ENCODE measurements at places on chromosomes 16 and 17.

- DNase-seq, result no peak
Observed at GRCh38 chr16:48194828-48195556, 39.2 kb upstream of the ABCC12 start.

GRCh38 chr17:64009571-64010402 is 10.6 kb downstream of the ICAM2 start:
- DNase-seq, result no peak

DNA sequence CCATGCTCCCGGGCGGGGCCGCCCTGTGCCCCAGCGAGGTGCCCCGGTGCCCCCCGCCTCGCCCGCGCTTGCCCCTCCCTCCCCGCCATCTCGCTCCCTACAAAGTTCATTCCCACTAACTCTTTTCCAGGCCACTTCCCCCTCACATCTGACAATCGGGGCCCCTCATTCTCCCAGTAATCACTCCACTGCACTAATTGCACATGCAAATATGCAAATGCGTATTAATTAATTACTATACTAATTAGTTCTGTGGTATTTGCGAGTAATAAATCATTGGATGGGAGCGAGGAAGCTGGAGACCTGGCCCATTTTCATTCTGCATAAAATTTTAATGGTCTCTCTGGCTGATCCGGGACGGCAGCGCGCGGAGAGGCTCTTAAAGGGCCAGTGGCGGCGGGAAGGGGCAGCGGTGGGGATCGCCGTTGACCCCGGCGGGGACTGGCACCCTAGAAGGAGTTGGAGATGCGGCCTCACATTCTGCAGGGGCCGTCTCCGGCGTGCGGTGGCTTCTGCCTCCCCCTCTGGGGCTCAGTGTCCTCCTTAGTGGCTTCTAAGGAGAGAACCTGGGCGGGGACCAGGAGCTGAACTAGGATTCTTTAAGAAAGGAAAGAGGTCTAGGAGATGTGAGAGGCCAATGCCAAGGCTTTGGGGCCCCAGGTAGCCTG is 8.4 kb upstream of the PPP1R1B start:
- DNase-seq, result no peak

DNA sequence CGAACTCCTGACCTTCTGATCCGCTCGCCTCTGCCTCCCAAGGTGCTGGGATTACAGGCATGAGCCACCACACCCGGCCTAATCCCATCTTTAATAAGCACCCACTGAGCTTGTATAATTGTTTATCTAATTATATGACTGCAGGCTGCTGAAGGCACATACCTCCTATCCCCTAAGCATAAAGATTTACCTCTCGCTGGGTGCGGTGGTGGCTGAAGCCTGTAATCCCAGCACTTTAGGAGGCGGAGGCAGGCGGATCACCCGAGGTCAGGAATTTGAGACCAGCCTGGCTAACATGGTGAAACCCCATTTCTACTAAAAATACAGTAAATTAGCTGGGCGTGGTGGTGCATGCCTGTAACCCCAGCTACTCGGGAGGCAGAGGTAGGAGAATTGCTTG is 20.1 kb upstream of the YWHAE start:
- DNase-seq, result no peak

DNA sequence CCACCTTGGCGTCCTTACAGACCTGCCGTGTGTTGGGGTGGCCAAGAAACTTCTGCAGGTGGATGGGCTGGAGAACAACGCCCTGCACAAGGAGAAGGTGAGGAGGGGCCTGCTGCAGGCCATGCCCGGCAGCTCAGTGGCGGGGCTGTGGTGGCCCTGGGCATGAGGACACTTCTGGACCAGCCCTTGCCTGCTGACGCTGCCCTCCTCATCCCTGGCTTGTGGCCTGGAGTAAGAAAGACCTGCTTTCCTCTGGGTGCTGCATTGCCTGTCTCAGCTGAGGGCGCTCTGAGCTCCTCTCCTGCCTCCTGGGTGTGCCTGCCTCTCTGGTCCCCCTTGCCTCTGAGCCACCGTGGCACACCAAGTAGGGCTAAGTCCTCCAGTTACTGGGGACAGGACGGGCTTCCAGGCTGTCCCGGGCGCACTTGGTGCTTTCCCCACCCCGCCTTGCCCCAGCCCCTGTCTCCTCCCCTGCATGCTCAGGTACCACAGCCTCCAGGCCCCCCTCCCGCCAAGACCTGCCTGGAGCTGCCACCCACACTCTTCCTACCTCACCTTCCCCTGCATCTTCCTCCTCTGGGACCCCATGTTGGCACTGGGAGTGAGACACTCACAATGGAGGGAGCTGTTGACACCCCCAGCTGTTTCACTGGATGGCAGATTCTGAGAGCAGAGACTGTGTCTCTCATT is 8.7 kb downstream of the ENDOV start:
- no peak for DNase-seq

DNA sequence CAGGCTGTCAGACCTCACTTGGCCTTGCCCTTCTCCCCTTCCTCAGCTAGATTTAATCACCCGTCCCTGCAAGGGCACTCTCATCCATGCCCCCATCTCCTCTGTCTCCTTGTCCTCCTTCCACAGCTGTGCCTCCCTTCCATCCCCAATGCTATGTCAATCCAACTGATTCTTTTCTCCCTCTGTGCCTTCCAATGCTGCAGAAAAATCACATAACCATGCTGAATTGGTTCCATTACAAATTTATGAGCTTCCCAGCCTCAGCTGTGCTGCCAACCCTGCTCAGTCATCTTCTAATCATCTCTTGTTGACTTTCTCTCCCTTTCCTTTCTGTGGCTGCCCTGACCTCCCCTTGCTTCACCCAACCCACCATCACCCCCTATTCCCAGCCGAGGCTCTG is 56.3 kb upstream of the PIRT start:
- DNase-seq, result no peak
